Kidney epithelial cell (primary cell): ENCODE measurements at places on chromosomes 3 and 15. TPM values are rescaled to one million over a fixed set of nuclear protein-coding genes. Genes with fewer than 3 reads are reported as not detected.

Gene GPD1L
- 10.1 and 11.5 TPM in 2 replicates for total RNA-seq

Gene GOLGA8B
- 45.2 and 59.3 TPM in 2 replicates for total RNA-seq

Gene PCOLCE2
- 1.7 and 3.4 TPM in 2 replicates for total RNA-seq

DNA sequence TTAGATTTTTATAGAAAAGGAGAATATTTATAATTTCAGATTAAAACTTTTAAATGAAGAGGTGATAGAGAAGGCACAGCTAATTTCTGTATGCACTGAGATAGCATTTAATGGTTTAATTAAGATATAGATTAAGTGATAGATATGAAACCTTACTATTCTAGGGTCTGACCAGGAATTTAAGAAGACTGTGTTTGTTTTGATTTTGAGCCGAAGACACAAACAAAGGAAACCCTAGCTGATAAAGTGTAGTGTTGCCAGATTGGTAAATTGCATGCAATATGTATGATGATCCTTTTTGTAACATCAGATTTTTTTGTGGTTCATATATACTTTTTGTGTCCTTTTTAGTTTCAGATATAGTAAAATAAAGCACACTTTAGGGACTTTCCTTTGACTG, 141.8 kb downstream of the ZPLD1 start:
- no peak for DNase-seq

DNA sequence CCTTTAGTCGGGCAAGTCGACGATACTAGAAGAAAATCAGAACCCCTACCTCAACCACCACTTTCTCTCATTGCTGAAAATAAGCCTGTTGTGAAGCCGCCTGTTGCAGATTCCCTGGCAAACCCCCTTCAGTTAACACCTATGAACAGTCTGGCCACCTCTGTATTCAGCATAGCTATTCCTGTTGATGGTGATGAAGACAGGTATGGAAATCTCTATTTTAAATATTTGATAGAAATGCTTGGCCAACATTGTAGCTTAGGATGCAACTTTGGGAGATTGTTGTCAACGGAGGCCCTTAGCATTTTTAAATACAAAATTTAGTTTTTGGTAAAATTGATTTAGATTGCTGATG, 3.0 kb downstream of the TSC22D2 start:
- DNase-seq = no peak

Gene SLC9C1
- total RNA-seq = 2.2 TPM in 1 of 2 replicates, not detected in the other
